Activated naive CD4-positive, alpha-beta T cell treated with anti-CD3 and anti-CD28 coated beads, Interleukin-2, amount 10 ng/mL, durations not matched to agents 5 hours and 36 hours (primary cell): ENCODE measurements at places on chromosomes 3 and 15. TPM values are rescaled to one million over a fixed set of nuclear protein-coding genes. Genes with fewer than 3 reads are reported as not detected.

Gene HYKK
- total RNA-seq, result 3.8 TPM

Gene FES
- 12.9 TPM for total RNA-seq

Gene MAPKAPK3
- 159 TPM for total RNA-seq

Gene INTS14
- 37.9 TPM for total RNA-seq

Gene IRAK2
- total RNA-seq, result 3.0 TPM

Gene ITGA11
- 0.60 TPM for total RNA-seq

Gene GXYLT2
- not detected for total RNA-seq

Gene MBD4
- total RNA-seq, result 41.2 TPM

Gene ASB14
- total RNA-seq, result not detected

Gene EIF1B
- 33.7 TPM for total RNA-seq

Gene SLC6A20
- total RNA-seq, result not detected

Gene SLC22A13
- total RNA-seq, result 0.67 TPM

Gene DNAJA4
- total RNA-seq, result 26.7 TPM

Gene CELSR3
- total RNA-seq, result 8.1 TPM

Gene FAM43A
- total RNA-seq, result 2.0 TPM

Gene CCR3
- total RNA-seq, result 0.19 TPM

Gene TMEM108
- total RNA-seq, result not detected

Gene GHRL
- 0.36 TPM for total RNA-seq

Gene ATP13A5
- not detected for total RNA-seq

Gene FHIT
- 91.1 TPM for total RNA-seq

Gene DNAH12
- total RNA-seq, result 0.08 TPM

Gene TRIM71
- total RNA-seq, result not detected

Gene AMT
- total RNA-seq, result 5.7 TPM

Gene MKRN2OS
- total RNA-seq, result not detected

Gene CSPG4
- 0.02 TPM for total RNA-seq

Gene HACD3
- 24.3 TPM for total RNA-seq

Gene GABRR3
- not detected for total RNA-seq

Gene ANXA2
- total RNA-seq, result 289 TPM

Gene CCR8
- total RNA-seq, result 0.76 TPM

Gene ANKRD34C
- total RNA-seq, result not detected

Gene CPEB1
- not detected for total RNA-seq

Gene RPL4
- 3,744 TPM for total RNA-seq

Gene DLL4
- not detected for total RNA-seq

Gene ARL14
- not detected for total RNA-seq

Gene IP6K2
- total RNA-seq, result 53.8 TPM

Gene ARL6
- total RNA-seq, result 3.4 TPM

Gene RBPMS2
- total RNA-seq, result not detected

Gene TEX55
- total RNA-seq, result not detected

Gene ITIH1
- not detected for total RNA-seq

Gene DAZL
- total RNA-seq, result not detected

Gene CHRD
- not detected for total RNA-seq

Gene CLASP2
- 42.5 TPM for total RNA-seq

Gene DISP2
- 0.08 TPM for total RNA-seq

Gene PLSCR2
- total RNA-seq, result not detected
